Stimulated activated CD8-positive, alpha-beta memory T cell treated with anti-CD3 and anti-CD28 coated beads, Interleukin-12 subunit alpha, Interleukin-12 subunit beta, amount 100 ng/mL, for 4 hours (primary cell): ENCODE measurements at places on chromosomes 6 and 20.

GRCh38 chr6:123803504-123804013, at the start of gene NKAIN2:
Gene NKAIN2, plus strand, starts transcription at chr6:123803865.
- no peak for DNase-seq

GRCh38 chr6:38483526-38483925, 156.2 kb downstream of the BTBD9 start:
- DNase-seq: no peak

GRCh38 chr20:11891776-11892545, 25.7 kb upstream of the BTBD3 start:
- DNase-seq: no peak

GRCh38 chr20:46987001-46987400, 92.4 kb downstream of the EYA2 start:
- DNase-seq: no peak

DNA sequence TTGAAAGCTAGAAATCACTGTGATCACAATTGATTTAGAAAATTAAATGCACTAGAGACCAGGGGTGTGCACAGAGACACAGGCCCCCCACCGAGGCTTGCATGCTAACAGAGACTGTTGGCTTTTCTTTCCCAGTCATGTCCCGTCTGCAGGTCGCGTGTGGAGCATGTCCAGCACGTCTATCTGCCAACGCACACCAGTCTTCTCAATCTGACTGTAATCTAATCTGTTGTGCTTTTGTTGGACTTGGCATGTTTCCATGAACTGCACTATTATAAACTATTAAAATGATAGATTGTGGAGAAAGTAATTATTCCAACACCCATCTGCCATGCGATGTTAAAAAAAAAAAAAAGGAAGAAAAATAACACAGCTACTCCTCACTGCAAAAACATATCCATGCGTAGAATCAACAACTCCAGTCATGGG, 17.7 kb downstream of the MYLIP start:
- DNase-seq: no peak

DNA sequence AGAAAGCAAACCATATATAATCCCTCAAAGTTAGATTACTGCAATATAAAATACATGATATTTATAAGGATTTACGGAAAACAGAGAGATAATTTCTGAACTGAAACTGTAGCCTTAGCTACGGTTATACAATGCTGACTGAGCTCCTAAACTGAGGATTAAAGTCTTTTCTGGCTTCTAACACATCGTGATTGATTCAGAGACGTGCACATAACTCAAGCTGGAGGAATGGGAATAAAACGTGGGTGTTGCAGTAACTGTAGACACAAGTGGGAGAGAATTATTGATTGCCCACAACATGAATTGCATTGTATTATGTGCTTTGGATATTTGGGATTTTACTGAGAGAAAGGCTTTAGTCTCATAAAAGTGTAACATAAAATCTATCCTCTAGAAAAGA, 418.0 kb upstream of the OPRM1 start:
- no peak for DNase-seq

GRCh38 chr6:78598966-78599365, 268.4 kb upstream of the IRAK1BP1 start:
- DNase-seq: no peak
